ENCODE measurements at places on chromosomes 11 and 22.

- DNase-seq: peak; percentile 8
These were observed 1.6 kb upstream of the OMP start for GRCh38 chr11:77101043-77101537.

DNA sequence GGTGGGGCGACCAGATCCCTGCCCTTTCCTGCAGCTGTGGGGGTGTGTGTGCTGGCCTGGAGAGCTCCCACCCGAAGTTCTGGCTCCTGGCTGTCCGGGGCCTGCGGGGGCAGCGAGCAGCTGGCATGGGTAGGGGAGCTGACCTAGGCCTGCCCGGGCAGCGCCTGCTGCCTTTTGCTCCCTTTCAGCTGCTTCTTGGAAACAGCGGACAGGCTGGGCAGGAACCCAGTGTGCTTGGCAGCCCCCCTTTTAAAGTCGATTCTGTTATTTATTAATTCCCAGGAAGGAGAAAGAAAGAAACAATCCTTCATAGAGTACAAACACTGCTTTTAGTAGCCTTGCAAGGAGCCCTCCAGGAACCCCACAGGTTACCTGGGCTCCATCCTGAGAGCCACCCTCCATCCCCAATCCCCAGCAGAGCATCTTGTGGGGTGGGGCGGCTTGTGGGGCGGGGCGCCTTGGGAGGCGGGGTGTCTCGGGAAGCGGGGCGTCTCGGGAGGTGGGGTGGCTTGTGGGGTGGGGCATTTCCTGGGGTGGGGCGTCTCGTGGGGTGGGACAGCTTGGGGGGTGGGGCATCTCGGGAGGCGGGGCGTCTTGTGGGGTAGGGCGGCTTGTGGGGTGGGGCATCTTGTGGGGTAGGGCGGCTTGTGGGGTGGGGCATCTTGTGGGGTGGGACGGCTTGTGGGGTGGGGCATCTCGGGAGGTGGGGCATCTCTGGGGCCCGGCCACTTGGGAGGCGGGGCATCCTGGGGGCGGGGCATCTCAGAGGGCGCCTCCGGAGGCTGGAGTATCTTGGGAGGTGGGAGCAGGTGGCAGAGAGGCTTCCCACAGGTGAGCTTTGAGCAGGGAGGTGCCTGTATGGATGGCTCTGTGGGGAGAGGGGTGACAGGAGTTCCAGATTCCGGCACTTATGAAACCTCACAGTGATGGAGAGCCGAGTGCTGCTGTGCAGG, 7.0 kb downstream of the CD81 start:
- no peak for DNase-seq

DNA sequence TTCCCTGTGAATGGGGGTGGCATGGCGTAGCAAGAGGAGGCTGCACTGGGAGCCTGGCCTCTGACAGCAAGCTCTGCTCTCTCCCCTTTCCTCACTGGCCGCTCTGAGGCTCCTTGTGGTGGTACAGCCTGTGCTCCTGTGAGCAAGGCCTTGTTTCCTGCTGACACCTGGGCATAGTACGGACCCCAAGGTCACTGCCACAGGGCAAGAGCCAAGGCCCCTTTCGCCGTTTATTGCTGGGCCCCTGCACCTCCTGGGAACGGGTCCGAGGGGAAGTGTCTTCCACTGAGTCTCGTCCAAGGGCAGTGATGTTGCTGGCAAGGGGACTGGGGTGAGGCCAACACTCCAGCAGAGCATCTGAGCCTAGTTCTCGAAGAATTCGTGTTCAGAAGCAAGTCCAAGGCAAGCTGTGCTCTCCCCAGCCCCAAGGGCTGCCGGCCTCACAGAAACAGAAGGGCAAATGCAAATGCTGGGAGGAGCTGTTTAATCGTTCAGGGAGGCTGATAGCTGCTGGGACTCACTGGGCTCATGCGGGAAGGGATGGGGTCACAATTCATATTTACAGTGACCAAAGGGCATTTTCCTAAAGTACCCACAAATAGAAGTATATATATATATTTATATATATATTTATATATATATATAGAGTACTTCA, 15.9 kb upstream of the TTLL12 start:
- no peak for DNase-seq

DNA sequence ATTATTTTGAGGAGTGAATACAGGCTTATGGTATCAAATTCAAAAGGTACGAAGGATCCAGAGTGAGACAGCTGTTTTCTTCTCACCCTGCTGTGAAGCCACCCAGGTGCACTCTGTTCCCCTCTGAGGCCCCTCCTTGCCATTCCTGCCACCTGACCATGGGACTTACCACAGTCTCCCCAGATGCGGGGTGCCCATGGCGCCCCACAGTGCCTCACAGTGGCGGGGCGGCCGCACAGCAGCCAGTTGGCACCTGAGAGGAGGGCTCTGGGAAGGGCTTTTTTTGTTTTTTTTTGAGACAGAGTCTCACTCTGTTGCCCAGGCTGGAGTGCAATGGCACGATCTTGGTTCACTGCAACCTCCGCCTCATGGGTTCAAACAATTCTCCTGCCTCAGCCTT, 151.7 kb downstream of the CEP164 start:
- DNase-seq: no peak

DNA sequence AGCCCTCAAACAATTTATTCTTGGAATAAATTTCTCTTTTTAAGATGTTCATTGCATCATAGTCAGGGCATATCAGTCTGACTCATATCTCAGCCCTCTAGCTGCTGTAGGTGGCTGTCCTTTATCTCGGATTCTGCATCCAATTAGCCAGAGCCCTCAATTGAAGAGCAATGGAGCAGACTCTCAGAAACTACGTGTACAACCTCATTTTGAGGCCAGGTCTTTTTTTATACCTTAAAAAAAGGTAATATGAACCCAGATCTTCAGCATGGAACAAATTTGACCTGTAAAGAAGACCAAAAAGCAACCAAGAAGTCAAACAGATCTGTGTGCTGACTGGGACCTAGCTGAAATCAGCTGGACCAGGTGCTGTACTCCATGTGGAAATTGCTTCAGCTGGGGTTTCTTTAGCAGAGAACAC, 8.7 kb downstream of the OR52A5 start:
- no peak for DNase-seq

- DNase-seq: no peak
These were observed 54.8 kb downstream of the CSTPP1 start for GRCh38 chr11:46991391-46991790.

All from SK-N-MC (cell line).